Ureter (tissue), 1 donor: ENCODE measurements at places on chromosomes 3 and 15.

- no peak for DNase-seq
Observed at GRCh38 chr15:66912441-66912840, 153.0 kb upstream of the SMAD3 start.

GRCh38 chr15:56933410-56933809 is 15.0 kb downstream of the TCF12 start:
- DNase-seq = no peak

- DNase-seq = peak; percentile 80
Observed at GRCh38 chr3:177521305-177521704, 324.0 kb upstream of the TBL1XR1 start.

DNA sequence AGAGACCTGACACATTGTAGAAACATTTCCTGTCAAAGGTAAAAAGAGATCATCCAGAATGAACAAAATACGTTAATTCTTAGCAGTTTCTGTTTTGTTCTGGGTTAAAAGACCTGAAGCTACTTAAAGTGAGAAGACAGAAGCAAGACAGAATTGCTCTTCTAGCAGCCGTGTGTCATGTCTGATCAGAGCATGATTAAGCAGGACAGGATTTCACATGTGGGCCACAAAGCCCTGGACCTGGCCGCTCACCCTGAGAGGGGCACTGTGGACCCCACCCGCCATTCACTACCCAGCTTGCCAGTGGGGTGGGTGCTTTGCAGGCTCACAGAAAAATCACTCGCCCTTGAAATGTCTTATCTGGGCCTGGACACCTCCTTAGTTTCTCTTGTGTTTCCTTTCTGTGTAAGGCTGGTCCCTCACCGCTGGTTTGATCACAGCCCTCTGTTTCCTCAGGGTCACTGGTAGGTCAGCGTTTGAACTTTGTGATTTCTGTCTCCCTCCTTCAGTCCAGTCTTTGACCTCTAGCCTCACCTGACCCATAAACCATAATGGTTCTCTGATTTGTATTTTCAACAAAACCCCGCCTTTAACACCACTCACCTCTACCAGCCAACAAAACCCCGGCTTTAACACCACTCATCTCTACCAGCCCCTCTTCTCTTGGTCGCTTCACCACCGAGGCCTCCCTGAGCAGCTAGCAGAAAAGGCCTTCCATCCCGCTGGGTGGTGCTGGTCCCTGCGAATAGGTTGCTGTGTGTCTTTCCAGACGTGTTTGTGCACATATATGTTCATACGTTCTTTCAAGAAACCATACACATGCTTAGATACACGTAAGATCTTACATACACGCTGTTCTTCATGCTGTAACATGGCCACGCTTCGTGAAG is 185.0 kb downstream of the OR4M2 start:
- DNase-seq = no peak

- no peak for DNase-seq
Observed at GRCh38 chr3:60250206-60250605, 1001.0 kb downstream of the FHIT start.

- no peak for DNase-seq
Observed at GRCh38 chr3:3744826-3745225, 54.4 kb upstream of the LRRN1 start.

DNA sequence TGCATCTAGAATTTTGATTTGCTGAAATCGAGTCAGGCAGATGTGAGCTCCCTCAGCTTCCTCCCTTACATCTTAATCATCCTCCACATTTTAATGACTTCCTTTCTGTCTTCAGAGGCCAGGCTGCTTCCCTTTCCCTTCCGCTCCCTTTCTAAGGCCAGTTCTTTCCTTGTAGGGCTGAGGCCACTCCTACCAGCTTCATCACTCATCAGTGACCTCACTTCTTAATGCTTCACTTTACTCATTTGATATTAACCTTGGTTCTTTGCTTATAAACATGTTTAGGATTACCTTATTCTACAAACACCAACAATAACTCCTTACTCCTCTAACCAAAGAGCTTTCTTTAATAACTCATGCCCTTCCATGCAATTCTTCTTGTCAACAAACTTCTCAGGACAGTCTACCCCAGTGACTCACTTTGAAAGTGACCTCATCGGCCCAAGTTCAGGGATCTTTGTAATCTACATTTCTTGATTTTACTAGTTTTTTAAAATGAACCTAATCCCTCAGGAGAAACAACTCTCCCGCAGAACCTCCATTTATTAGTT is 23.9 kb downstream of the ILDR1 start:
- no peak for DNase-seq

DNA sequence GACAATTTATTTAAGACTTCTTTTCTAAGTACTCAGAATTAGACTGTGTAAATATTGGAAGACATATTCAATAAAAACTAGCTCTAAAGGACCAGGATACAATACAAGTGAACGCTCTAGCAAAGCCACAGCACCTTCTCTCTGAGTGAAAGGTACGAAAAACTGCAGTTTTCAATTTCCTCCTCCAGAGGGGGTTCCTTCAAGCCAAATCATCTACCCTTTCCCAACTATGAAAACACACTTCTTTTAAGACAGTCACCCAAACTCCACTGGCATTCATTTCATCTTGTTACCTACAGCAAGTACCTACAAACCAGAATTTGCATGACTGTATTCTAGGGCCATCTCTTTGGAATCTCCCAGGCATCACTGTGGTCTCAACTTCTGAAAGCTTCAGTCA is 165.8 kb downstream of the ERC2 start:
- no peak for DNase-seq

GRCh38 chr15:91865950-91866349 is 12.4 kb downstream of the SLCO3A1 start:
- DNase-seq = no peak

GRCh38 chr3:194308601-194309449 is 42.3 kb downstream of the CPN2 start:
- no peak for DNase-seq

DNA sequence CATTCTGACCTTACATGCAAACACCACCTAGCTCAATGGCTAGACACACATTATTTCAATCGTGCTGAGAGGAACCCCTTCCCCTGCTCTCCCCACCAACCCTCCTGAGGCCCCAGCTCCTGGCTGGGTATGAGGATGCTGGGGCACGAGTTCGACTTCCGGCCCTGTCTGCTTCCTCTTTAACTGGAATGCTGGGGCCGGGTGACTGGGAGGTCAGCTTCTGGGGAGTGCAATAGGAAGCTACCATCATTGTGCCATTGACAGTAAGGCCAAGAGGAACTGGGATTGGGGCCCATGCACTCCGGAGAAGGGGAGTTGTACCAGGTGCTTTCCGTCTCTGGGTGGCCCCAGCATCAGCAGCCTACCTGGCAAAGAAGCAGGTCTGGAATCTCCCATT is 15.6 kb upstream of the TLE3 start:
- no peak for DNase-seq

DNA sequence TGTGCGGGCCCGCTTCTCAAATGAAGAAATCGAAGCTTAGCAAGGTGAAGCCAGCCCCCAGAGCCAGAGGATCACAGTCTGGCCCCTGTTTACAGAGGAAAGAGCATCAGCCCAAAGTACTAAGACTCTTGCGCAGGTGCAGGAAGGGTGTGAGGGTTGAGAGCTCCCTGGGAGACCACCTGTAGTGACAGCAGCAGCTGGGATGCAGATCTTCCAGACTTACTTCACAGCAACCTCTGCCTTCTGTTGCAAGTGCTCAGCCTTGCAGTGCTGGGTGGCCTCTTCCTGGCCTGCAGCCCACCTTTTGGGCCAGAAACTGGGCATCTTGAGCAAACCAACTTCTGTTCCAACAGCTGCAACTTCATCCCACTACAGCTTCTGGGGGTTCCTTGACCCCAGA is 19.7 kb downstream of the SPATA12 start:
- no peak for DNase-seq

- no peak for DNase-seq
Observed at GRCh38 chr3:177626045-177626444, 428.8 kb upstream of the TBL1XR1 start.

- no peak for DNase-seq
Observed at GRCh38 chr3:167166594-167167253, 213.4 kb downstream of the ZBBX start.

GRCh38 chr15:80072285-80072994 is 13.0 kb downstream of the ZFAND6 start:
- DNase-seq = no peak

DNA sequence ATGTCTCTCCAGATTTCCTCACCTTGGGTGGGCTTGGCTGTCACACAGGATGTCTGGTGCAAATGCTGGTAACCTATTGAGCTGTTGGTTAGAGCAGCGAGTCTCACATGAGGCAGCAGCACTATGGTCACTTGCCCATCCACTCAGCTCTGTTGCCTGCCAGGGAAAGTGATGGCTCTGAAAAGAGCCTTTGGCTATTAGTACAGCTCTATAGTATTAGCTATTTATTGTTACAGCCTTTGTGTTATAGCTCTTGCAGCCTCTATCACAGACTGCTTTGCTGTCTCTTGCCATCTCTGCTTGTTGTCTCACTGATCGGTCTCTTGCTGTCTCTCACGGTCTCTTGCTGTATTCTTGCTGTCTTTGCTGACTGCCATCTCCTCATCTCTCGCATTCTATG is 114.3 kb downstream of the MFSD1 start:
- no peak for DNase-seq

- no peak for DNase-seq
Observed at GRCh38 chr3:46695962-46696894, 2.7 kb upstream of the ALS2CL start.

- DNase-seq = no peak
Observed at GRCh38 chr3:105284876-105285275, 81.8 kb upstream of the ALCAM start.

DNA sequence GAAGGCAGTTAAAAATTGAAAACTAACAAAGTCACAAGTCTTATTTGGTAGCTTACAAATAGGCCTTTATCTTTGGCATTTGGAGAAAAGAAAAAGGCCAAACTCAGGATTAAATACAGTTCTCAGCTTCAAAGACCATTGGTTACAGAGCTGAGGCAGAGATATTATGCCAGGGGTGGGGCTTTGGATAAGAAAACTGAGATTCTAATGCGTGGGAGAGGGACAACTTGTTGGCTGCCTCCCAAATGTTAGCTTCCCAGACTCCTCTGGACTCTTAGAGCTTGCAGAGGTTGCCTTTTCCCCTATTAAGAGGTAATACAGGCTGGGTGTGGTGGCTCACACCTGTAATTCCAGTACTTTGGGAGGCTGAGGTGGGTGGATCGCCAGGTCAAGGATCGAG is 231.8 kb downstream of the SQOR start:
- DNase-seq = no peak

DNA sequence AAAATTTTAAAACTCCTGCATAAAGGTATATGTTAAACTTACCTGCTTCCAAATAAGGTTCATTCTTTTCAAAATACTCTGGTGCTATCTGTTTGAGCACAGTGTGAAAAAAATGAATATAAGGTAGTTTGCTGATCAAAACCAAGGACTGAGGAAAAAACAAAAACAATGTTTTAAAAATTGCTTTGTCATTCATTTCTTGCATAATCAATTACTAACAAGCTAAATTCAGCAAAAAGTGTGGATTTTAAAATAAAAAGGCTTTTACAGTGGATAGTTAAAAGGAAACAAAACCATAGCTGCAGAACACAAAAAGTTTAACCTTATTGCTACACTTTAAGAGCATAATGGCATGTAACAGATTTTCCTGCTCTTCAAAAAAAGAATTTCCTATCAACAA is 31.5 kb downstream of the DENND6A start:
- DNase-seq = no peak

DNA sequence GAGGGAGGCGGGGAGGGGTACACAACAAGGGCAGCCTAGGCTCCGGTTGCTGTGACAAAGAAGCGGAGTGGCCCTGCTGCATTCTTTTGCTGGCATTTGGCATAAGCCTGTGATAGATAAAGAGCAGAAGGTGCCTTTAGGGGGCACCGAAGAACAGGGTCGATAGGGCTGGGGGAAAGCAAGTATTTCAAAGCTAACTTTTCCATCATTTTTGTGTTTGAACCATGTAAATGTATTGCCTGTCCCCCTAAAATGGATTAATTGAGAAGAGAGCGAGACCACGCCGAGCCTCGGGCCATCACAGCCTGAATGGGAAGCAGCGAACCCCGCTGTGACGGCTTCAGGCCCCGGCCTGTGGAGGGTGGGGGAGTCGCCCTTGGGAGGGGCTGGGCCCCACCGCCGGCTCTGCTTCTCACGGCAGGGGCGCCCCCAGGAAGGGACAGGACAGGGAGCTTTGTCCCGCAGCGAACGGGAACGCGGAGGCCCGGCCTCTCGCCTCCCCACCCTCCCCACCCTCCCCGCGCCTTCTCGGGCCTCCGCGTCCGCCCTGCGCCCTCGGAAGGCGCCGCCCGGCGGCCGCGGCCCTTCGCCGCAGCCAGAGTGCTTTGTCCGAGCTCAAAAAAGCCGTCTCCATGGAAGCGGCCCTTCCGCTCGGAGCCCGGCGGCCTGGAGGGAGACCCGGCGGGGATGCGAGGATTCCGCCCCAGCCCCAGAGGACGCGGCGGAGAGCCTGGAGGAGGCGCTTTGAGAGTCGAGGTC is 32.4 kb upstream of the ALDH1L1 start:
- peak; percentile 74 for DNase-seq
